NCI-H460 (cell line): ENCODE measurements at places on chromosomes 11 and 22. TPM values are rescaled to one million over a fixed set of nuclear protein-coding genes. Genes with fewer than 3 reads are reported as not detected.

RFPL1 gene
- not detected in 2 replicates for total RNA-seq

SLC22A25 gene
- total RNA-seq, result not detected in 2 replicates

AIFM3 gene
- 0.98 and 1.4 TPM in 2 replicates for total RNA-seq

GRCh38 chr22:20561882-20562281 lies 54.5 kb downstream of the MED15 start:
- DNase-seq, result no peak

OR51B4 gene
- total RNA-seq, result not detected in 2 replicates

DNA sequence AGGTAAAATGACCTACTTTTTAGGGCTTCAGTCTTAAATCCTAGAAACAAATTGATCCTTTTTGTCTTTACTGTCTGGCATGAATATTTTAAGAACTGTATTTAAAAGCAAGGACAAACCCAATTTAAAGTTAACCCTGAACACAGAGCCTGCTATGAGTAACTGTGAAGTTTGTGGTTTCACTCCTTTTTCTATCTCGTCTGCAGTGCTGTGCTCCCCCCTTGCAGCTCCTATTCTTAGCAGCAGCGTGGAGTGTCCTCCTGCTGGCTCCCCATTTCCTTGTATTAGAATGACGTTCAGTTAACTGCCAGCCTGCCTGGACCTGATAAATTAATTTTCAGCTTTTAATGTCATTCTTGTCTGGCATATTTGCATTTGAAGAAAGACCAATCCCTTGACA lies 40.0 kb upstream of the LRRC4C start:
- no peak for DNase-seq

GRCh38 chr11:78514922-78515502 lies 59.7 kb downstream of the NARS2 start:
- no peak for DNase-seq
